ENCODE measurements at places on chromosomes 5 and 9.
A peak's percentile ranks its signal among the peaks of the same experiment; 100 is the strongest.

- DNase-seq, result no peak
Measured at GRCh38 chr9:77018969-77019235, 553 bp upstream of the FOXB2 start.

DNA sequence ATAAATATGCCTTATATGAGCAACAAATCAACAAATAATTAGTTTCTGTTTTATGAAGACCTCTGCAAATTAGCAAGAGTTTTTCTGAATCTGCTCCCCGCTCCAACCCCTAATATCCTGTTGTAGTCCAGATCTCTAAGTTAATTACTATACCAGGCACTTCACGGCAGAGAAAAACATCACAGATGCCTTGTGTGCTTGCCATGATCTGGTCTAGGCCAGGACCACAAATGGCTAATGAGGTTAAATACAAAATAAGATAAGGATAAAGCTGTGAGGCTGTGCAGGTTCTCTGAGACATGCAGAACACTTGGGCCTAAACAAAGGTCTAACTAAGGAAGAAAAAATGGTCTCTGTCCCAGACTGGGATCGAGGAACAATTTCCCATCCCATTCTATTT is 150.8 kb downstream of the SLIT3 start:
- no peak for DNase-seq

DNA sequence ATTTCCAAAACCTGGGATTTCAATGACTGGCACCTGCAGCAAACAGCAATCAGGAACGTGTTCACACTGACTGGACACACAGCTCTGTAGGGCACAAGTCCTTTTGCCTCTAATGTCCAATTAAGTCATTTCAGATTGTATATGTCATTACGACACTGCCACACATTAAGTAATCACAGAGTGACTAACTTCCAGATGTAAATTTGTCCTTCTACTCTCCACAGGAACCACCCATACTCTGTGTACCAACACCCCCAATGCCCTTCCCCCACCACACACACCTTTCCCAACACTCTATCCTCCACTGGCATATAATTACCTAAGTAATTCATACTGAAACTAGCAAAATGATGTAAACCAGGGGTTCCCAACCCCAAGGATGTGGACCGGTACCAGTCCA is 30.5 kb downstream of the LARS1 start:
- DNase-seq, result no peak

DNA sequence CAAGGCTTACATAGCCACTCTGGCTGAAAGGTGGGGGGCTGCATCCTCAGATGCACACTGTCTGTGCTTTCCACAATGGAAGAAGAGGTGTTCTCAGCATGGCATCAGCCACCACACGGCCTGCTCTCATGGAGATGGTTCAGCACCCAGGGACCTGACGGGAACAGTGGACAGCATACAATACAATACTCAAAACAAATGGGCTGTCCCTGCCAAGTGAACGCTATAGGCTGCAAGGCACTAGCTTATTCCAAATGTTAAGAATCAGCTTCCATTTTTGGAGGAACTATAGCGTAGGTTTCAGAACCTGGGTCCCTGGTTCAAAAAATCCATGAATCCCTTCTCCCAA is 77.2 kb downstream of the ZNF608 start:
- no peak for DNase-seq

DNA sequence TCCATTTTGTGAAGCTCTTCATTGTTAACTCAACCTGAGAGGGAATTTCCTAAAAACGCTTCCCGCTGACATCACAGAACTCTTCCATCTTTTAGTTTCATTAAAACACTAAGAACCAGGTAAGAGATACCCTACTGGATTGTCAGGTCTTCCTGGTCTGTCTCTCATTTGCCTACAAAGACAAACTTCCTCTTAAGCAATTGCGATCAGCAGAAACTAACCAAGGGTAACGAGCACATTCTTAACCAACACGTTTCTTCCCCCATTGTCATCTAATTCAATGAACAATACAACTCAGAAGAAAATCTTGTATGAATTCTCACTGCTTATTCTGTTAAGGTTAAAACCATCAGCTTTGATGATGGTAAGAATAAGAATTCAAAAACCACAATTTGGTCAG is 6.6 kb downstream of the FBXW11 start:
- no peak for DNase-seq

DNA sequence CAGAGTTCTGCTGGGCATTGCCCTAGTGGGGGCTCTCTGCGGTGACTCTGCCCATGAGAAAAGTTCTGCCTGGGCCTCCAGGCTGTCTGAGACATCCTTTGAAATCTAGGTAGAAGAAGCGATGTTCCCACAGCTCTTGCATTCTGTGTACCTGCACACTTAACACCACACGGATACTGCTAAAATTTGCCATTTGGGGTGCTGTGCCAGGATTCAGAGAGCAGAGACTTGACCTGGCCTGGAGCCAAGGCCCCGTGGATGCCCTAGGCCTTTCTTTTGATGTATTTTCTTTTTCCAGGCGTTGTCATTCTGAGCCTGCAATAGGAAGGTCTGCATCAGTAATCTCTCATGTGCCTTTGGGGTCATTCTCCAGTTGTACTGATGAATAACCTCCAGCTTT is 89.3 kb upstream of the IL12B start:
- no peak for DNase-seq

GRCh38 chr9:116156621-116157314 is 3.2 kb downstream of the PAPPA start:
- peak; percentile 75 for DNase-seq

DNA sequence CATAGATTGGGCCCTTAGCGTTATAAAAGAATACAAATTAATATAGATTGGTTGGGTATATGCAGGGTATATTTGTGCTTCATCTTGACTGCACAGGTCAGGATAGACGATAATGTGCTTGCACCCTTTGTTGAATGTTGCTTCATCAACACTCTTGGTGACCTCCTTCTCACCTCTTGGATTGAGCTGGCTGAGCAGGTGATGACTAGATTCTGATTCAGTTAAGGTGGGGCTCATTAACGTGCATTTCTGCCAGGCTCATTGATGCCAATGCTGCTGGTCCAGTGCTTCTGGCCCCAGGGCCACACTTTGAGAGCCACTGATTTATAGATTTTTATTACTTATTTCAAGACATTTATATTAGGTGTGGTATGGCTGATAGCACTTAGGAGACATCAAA is 27.7 kb downstream of the PCSK5 start:
- DNase-seq, result no peak

- peak; percentile 67 for DNase-seq
Measured at GRCh38 chr9:122122903-122123632, 30.0 kb upstream of the TTLL11 start.

GRCh38 chr9:131734165-131734610 is 5.7 kb downstream of the RAPGEF1 start:
- DNase-seq, result peak; percentile 74

Measured in EL (cell line).